Activated T-helper 1 cell treated with Interleukin-2 at 50 U/mL for 16 hours (primary cell): ENCODE measurements at places on chromosomes 1 and 21.

DNA sequence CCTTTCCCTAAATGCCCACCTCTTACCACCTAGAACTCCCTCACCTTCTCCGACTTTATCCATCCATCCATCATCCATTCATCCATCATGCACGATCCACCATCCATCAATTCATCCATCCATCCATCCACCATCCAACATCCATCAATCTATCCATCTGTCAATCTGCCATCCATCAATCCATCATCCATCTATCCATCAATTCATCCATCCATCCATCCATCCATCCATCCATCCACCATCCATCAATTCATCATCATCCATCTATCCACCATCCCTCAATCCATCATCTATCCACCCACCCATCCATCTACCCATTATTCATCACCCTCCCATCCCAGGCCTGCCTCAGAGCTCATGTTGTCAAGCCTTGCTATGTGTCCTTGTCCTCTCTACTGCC, 34.5 kb downstream of the WNT3A start:
- DNase-seq = no peak

DNA sequence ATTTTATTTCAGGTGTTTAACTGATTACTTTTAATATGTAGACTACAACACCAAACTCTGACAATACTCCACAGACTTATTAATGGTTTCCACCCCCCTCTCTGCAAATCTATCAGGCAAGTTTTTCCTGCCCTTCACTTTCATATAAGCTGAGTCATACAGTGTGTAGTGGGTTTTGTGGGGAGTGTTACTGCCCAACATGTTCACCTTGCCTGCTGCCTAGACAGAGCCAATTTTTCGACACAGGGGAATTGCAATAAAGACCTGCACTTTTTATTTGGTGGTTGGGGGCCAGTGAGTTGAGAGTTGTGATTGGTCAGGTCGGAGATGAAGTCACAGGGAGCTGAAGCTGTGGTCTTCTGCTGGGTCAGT, 119.7 kb downstream of the PPIAL4G start:
- no peak for DNase-seq

- no peak for DNase-seq
These were observed 49.8 kb upstream of the IKBKE start for GRCh38 chr1:206420471-206420870.

- DNase-seq = no peak
These were observed 3.4 kb downstream of the HENMT1 start for GRCh38 chr1:108657356-108658080.

- no peak for DNase-seq
These were observed 421.8 kb upstream of the PLXNA2 start for GRCh38 chr1:208665936-208666335.

- DNase-seq = no peak
These were observed 143.2 kb upstream of the EDN2 start for GRCh38 chr1:41627491-41628280.

- no peak for DNase-seq
These were observed 1.8 kb upstream of the CSMD2 start for GRCh38 chr1:34166625-34167361.

- no peak for DNase-seq
These were observed 94.1 kb downstream of the COL24A1 start for GRCh38 chr1:86062453-86062852.

DNA sequence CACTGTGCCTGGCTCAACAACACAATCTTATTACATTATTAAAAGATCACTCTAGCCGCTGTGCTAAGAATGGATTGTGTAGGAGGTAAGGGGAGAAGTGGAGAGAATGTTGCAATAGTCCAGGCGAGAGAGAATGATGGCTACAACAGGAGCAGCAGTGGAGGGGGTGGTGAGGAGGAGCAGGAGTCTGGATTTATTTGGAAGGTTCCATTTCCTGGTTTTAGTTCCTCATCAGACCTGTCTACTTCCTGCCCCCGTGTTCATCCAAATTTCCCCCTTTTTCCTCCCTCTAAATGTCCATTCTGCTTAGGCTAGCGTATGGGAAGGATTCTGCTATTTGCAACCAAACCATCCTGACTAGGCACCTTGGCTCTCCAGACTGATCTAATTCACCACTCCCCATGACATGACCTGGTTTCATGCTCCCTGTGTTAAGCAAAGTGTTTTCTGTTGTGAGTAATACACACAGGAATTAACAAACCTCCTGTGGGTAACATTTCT, 35.1 kb upstream of the EYA3 start:
- DNase-seq = no peak

DNA sequence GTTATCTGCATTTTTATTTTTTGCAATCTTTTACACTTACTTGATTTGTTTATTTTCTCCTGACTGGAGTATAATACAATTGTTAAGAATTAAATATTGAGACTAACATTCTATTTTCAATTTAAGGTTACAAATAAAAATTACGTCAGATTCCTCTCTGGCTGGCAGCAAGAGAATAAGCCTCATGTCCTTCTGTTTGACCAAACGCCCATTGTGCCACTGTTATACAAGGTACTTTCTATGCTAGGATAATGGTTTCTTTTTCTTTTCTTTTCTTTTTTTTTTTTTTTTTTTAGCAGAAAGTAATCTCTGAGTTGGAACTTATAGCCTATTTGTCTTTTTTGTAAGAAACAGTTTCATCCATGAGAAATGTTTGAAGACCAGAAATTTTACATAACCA, 20.0 kb downstream of the DNAJC16 start:
- DNase-seq = no peak

- DNase-seq = no peak
These were observed 10.7 kb upstream of the GPR25 start for GRCh38 chr1:200861937-200862647.
